ENCODE measurements at places on chromosomes 12 and 14.

DNA sequence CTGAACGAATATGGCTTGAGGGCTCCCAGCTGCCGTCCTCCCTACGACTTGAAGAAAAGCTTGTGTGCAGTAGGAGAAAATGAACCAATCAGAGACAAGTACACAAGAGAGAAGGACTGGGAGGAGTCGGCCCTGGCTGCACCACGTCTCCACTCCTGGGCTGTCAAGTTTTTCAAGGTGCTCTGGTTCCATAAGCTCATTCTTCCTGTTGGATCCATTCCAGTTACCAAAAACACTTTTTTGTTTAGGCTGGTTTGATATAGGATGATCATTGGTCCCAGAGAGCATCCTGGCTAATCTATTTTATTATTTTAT is 2.8 kb upstream of the A2ML1 start:
- no peak for DNase-seq

DNA sequence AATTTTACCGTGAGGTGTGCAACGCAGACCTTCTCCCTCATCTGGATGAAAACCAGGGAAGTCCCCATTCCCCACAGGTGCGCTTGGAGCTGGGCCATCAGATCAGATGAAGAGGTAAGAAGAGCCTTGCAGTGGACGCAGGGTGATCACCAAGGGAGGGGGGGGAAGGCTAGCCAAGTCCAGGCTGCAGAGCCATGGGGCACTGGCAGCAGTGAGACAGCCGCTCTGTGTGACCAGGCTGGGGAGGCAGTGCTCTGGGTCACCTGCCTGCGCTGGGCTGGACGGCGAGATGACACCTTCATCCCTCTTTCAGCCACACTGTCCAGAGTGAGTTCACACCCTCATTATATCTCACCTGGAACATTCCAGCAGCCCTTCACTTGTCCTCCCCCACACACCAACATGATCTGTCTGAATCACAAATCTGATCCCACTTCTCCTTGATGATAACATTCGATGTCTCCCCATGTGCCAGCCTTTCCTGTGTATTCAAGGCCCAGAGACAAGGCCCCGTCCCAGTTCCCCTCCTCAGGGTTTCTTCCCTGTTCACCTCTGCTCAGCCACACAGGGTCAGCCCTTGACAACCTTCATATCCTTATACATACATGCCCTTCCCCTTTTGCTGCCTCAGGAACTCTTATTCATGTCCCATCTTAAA is 65.9 kb upstream of the VASH1 start:
- no peak for DNase-seq

DNA sequence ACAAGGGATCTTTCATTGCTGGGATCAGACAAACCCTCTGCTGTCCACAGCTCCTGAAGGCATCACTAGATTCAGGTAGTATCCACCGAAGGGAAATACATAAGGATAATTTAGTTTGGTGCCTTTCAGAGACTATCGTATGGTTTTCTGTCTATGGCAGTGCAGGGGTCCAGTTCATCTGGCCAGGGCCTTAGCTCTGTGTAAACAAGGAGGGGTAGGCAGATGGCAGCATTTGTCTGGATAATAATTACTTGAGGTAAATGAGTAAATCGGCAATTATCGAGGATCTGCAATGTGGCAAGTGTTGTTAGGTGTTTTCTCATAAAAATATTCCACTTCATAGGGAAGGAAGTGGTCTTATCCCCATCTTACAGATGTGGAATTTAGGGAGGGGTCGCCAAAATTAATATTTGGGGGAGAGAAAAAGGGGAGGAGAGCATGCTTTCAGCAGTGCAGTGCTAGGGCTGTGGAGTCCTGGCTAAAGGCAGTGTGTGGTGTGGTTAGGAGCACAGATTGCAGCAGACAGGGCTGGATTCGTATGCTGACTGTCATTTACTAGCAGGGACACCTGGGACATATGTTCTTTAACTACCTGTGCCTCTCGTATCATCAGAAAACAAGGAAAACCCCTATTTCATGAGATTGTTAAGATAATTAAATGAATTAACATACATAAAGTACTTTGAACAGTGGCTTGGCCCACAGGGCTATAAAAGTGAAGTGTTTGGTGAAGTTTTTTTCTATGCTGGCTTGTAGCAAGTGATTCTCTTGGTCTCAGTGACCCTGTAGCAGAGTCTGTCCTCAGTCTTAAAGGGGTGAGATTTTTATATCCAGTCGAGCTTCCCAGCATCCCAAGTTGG is 27.1 kb downstream of the RASSF8 start:
- no peak for DNase-seq

GRCh38 chr12:4648501-4649357 is at the start of the genes AKAP3 and NDUFA9:
Gene AKAP3 (minus strand): TSS chr12:4649051. CDS start chr12:4638196, 10,855 bp downstream.
Gene NDUFA9 (plus strand): TSS chr12:4649114. CDS start chr12:4649127, 13 bp downstream.
- peak; percentile 82 for DNase-seq

GRCh38 chr12:111181143-111181726 is 187.7 kb downstream of the PHETA1 start:
- no peak for DNase-seq

DNA sequence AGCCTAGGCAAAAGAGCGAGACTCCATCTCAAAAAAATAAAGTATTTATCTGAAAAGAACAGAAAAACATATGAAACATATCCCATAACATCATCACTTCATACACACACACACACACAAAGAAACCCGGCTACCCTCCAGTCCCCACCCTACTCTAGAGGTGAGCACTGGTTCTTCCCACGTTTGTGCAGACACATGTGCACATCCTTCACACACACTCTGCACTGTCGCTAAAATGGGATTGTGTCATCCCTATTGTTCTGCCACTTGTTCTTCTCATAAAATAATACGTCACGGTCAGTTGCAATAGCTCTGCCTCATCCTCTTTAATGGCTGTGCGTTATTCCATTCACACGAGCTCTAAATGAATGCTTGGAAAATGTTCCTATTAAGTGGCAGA is 85.9 kb upstream of the ANO2 start:
- no peak for DNase-seq

DNA sequence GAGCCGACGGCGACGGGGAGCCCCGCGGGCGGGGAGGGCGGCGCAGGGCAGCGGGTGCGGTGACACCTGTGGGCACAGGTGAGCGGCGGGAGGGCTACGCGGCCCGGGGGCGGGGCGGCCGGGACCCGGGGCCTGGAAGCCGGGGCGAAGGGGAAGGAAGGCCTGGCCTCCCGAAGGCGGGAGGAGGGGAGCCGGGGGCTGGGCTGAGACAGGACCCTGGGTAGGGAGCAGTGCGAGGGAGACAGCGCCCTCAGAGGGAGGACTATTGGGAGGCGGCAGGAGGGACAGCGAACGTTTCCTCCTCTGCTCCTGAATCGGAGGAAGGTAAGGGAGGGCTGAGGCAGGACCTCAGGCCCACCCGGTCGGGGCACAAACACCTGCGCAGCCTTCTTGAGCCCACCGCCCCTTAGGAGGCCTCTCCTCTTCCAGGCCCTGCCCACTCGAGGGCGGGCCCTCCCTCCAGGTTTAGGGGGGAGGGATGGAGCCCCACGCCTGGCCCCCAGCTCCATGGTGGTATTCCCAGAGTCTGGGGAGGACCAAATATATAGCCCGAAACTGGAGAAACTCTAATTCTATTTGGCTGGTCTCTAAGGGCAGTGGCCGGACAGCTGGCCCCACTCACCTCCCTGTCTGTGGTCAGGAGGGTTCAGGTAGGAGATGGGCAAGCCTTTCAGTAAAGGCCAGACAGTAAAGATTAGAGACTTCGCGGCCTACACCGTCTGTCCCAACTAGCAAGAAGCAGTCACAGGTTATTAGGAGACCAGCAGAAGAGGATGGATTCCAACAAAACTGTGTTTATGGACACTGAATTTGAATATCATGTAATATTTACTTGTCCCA is 509 bp downstream of the PLEKHG6 start:
- DNase-seq = no peak

DNA sequence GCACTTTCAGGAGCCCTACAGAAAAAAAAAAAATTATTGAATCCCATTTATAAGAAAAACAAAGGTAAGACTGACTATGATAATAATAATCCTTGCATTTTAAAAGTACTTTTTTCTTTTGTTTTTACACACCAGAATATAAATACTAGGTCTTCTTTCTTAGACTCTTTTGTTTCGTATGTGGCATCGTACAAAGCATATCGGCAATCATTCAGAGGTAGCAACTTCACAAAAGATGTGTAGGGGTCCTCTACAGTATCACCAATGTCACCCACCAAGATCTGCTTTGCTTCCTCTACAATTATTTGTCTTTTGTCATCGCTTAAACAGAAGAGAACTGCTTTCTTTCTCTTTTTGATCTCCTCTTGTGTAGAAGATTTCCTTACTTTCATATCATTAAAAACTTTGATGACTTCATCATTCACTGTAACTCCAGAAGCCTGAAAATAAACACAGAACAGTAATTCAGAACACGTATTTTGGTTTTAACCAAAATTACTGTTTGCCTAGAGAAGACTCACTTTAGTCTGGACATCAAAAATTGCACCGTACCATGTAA is 1.2 kb downstream of the CFL2 start:
- no peak for DNase-seq

- DNase-seq = no peak
These were observed 24.6 kb upstream of the ITPR2 start for GRCh38 chr12:26857465-26858176.

DNA sequence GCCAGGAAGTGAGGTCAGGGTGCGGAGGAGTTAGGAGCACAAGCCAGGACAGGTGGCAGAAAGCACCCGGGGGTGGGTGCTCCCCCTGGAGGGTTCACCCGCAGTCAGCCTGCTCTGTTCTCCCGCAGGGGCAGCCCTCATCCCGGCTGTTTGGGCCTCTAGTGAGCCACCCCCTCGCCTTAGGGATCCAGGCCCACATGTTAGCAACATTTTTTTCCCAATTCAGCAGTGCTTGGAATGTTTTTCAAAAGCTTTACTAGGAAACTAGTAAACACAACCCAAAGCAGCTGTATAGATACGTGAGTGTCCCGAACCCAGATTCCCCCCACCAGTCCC is 28.5 kb upstream of the NXPH4 start:
- no peak for DNase-seq

DNA sequence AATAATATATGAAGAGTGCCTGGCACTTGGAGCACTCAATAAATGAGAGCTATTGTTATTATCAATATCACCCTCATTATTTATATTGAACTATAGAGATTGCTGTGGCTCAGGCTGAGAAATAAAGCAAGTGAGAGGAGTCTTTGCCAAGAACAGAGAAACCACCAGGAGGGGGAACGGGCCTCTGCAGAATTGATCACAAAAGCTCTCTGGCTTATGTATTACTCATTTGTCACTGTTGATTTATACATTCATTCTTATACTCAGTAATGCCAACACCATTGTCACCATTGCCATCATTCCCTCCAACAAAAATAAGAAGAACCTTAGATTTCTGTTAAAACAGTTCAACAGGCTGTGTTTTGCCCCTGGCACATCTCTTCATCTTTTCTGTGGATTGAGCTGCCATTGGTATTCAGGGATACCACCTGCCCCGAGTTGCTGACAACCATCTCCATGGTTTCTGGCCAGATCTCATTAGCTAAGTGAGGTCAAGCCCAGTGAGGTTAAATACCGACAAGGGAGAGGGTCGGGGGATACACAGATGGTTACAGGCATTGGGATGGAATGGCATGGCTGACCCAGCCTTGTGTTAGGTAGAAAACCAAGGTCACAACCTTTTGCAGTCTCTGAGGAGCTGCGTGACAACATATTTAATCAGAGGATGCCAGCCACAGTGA is 21.8 kb upstream of the PCNX1 start:
- no peak for DNase-seq

DNA sequence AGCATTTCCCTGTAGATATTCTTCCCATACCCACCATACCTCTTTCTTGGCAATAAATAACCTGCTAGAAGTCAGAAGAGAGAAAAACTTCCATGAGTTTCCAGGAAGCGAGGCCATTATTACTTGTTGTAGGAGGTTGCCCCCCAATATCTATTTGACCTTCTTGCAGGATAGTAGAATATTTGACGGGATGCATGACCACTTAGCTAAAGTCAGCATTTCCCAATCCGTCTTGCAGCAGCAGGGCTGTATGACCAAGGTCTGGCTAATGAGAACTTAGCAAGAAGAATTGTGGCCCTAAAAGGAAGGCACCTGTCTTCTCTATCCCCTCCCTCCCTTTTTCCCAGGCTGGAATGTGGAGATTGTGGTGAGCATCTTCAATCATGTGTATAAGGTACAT is 51.5 kb downstream of the NINJ2 start:
- DNase-seq = no peak

DNA sequence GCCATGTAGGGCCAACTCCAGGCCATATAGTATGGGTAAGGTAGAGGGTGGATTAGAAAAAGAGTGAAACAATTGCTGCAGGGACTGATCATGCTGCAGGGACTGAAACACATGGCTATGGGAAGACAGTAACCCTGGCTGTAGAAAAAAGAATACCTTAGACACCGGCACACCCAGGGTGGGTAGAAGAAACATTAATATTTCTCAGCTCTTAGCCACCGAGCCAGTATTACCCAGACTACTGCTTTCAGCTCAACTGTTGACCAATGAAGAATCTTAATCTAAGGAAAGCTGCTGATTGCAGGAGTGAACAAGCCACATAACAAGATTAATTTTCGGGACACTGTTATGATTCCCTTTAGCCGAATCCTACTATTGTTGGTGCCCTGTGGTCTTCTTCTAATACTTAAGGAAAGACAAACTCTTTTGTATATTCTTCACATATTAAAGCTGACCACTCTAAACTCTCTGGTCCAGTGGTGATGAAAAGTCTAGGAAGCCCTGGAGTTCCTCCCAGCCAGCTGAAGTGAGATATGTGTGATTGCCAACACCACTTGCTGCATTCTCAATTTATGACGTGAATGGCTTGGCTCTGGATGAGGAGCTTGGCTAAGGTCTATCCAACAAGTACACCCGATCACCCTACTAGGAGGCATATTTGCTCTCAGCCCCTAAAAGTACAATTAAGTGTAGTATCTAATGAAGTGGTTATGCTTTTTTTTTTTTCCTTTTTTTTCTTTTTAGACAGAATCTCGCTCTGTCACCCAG is 69.2 kb downstream of the NOVA1 start:
- DNase-seq = no peak

DNA sequence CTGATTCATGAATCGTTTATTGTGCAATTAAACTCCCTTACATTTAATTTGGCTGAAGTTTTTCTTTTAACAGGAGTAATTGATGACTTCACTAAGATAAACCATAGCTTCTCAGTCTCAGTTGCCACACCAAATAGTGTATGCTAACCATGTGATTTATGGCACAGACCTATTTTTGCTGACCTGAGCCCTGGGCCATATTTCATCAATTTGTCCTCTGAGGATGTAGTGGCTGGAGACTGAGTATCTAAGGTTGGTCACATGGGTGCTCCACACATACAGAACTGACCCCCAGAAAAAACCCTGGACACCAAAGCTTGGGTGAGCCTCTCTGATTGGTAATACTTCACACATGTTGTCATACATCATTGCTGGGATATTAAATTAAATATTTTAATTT is 255.1 kb downstream of the NEDD1 start:
- DNase-seq = no peak

GRCh38 chr14:36657399-36658122 is 4.1 kb upstream of the PAX9 start:
- peak; percentile 66 for DNase-seq

Data from RWPE2 (cell line).